Stimulated activated CD4-positive, alpha-beta T cell treated with anti-CD3 and anti-CD28 coated beads, TNF-alpha, amount 100 ng/mL, for 48 hours (primary cell): ENCODE measurements at places on chromosomes 11 and 22.

- no peak for DNase-seq
These were observed 3.9 kb downstream of the BET1L start for GRCh38 chr11:203056-203944.

- DNase-seq, result no peak
These were observed 188.9 kb downstream of the BRD1 start for GRCh38 chr22:49638788-49639187.

- DNase-seq, result no peak
These were observed 262.2 kb downstream of the TTC28 start for GRCh38 chr22:28417431-28417830.

DNA sequence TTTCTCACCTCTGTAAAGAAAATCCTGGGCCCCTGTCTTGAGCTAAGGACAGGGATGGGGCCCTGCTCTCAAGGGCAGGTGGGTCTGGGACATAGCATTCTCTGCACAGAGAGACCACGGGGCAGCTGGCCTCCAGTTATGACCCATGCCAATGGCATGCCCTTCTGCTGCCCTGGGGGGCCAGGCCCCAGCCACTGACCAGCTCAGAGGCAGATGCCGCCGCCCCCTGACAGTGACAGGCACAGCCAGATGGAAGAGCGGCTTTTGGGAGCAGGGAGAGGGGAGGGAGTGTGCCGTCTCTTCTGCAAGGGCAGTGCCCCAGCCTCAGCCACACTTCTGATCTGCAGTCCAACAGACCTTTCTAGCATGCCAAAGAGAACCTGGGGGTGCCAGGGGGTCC, 114.8 kb upstream of the NAV2 start:
- DNase-seq, result no peak

GRCh38 chr11:26519469-26519868, 52.6 kb downstream of the MUC15 start:
- no peak for DNase-seq

DNA sequence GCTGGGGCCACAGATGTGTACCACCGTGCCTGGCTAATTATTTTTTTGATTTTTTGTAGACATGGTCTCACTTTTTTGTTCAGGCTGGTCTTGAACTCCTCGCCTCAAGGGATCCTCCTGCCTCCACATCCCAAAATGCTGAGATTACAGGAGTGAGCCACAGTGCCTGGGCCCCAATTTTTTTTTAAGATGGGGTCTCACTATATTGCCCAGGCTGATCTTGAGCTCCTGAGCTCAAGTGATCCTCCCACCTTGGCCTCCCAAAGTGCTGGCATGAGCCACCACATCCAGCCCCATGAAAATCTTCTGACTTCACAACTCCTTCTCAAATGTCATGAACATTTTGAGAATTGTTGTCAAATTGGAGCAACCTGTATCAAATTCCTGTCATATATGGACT, 2.3 kb upstream of the ANKRD54 start:
- no peak for DNase-seq

DNA sequence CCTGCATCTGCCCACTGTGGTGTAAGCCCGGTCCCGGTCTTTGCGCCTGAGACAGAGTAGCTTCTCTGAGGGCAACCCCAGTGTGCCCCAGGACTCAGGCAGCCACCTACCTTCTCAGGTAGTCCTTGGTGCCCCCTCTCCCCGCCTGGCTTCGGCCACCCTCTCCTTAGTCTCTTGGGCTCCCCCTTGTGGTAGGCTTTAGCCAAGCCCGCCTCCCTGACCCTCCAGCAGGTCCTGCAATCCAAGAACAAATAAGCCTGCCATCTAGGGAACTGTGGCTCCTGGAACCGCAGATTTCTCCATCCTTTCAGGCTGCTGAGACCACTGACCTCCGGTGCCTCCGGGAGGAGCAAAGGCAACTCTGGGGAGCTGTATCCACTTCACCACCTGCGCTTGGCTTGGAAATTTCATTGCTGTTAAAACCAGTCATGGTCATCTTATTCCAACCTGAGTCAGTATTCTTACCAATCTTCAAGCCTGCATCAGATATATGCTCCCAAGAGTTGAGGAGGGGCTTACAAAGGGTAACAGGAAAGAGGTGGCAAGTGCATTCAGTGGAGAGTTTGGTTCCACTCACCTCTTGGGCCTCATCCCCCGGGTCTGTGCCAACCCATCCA, 52.8 kb upstream of the TENM4 start:
- peak; percentile 18 for DNase-seq

DNA sequence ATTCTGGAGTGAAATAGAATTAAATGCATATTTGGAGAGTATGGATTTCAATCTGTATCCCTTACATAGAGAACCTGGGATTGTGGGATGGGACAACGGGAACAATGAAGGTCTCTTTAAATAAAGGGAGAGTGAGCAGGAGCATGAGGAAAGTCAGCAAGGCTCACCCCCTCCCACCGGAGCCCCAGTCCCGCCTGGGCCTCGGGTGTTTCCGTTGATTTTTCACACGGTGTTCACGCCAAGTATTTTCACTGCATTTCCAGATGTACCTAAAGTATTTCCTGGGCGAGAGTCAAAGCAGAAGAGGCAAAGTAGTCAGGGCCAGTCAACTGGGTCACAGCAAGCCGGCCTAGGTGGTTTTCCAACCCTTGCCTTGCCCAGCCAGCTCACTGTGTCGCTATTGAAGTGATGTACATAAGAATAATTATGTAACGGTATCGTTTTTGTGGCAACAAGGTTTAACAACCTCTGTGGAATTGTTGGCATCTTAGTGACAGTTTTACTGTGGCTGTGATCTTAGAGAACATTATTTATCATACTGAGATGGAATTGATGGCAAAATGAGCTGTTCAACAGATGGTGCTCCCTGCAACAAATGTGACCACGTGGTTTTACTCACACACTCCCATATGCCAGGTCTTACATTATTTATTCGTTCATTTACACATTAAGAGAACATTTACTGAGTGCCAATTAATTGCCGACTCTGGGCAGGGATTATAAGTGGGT, 177.3 kb downstream of the ADAMTS15 start:
- no peak for DNase-seq

GRCh38 chr22:30922151-30922611, 46.4 kb downstream of the MORC2 start:
- DNase-seq, result peak; percentile 49

- DNase-seq, result no peak
These were observed 2.9 kb downstream of the TPCN2 start for GRCh38 chr11:69051381-69052342.

- no peak for DNase-seq
These were observed 110.5 kb downstream of the ATG16L2 start for GRCh38 chr11:72924568-72925190.

GRCh38 chr22:36897611-36898010, 15.8 kb upstream of the CSF2RB start:
- no peak for DNase-seq

DNA sequence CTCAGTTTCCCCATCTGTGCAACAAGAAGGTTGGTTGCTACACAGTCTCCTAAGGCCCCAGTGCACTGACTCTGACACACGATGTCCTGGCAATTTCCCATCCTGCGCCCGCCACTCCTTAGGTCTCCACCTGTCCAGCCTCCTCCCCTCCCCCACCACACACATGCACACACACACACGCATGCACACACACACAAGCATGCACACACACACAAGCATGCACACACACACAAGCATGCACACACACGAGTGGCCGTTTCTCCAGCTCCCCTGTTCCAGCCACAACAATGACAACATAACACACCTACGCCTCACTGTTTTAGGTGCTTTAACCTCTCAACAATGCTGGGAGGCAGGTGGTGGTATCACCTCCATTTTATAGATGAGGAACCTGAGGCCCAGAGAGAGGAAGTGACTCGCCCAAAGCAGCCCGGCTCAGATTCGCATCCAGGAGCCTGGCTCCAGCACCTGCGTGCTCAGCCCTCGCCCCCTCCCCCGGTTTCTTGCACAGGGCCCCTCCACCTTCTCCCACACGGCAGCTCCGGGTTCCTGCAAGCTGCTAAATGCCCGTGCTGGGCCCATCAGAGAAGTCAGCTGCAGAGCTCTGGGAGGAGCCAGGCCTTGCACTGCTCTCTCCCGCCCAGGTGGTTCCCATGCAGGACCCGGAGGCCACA, 13.0 kb downstream of the CYTH4 start:
- no peak for DNase-seq
